Activated naive CD8-positive, alpha-beta T cell treated with anti-CD3 and anti-CD28 coated beads for 36 hours (primary cell): ENCODE measurements at places on chromosomes 12 and 14.

GRCh38 chr12:109725321-109726105 lies 11.9 kb downstream of the FAM222A start:
- DNase-seq, result no peak

GRCh38 chr12:48358937-48359513 lies 8.3 kb upstream of the ZNF641 start:
- DNase-seq, result no peak

- no peak for DNase-seq
Measured at GRCh38 chr12:104411826-104412641, 44.7 kb upstream of the CHST11 start.

DNA sequence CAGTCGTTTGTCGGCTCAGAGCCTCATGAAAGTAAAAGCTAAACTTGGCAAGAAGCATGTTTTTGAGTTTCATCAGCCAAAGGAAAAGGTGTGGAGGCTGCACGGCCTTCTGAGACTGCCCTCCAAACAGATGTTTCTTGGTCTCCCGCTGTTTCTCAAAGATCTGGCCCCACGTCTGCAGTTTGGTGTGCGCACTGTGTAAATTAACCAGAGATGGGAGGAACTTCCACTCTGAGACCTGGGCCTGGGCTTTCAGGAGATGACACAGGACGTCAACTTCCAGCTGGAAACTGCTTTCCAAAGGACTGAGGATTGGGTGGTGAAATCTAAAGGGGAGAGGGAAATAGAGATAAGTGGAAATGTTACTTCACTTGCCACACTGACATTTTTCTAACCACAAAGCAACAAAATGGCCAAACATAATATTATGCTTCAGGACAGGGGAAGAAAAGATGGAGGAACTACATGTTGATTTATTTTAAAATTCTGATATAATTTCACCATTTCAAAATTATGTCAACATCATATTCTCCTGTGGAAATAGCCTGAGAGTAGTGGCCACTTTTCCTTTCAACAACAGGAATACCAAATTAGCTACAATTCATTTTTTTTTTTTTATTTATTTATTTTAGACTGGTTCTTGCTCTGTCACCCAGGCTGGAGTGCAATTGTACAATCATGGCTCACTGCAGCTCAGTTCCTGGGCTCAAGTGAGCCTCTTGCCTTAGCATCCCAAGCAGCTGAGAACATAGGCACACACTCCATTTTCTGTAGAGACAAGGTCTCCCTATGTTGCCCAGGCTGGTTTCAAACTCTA lies 27.6 kb downstream of the KICS2 start:
- DNase-seq, result no peak

- DNase-seq, result no peak
Measured at GRCh38 chr12:76346236-76346635, 2.0 kb downstream of the BBS10 start.

DNA sequence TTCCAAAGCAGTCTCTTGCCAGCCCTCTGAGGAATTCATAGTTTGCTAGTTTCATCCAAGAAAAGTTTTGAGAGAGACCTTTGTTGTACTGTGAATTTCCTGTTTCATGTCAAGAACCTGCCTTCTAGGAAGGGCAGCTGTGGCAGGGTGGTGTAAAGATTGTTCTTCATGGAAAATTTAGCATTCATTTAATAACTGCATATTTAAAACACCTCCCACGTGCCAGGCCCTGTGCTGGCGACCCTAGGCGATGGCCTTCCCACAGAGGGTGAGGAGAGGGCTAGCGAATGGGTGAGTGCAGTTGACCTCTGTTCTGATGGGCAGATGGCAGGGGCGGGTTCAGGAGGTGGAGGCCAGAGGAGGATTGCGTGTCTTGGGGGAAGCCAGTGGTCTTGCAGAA lies 43.2 kb downstream of the MLXIP start:
- no peak for DNase-seq

DNA sequence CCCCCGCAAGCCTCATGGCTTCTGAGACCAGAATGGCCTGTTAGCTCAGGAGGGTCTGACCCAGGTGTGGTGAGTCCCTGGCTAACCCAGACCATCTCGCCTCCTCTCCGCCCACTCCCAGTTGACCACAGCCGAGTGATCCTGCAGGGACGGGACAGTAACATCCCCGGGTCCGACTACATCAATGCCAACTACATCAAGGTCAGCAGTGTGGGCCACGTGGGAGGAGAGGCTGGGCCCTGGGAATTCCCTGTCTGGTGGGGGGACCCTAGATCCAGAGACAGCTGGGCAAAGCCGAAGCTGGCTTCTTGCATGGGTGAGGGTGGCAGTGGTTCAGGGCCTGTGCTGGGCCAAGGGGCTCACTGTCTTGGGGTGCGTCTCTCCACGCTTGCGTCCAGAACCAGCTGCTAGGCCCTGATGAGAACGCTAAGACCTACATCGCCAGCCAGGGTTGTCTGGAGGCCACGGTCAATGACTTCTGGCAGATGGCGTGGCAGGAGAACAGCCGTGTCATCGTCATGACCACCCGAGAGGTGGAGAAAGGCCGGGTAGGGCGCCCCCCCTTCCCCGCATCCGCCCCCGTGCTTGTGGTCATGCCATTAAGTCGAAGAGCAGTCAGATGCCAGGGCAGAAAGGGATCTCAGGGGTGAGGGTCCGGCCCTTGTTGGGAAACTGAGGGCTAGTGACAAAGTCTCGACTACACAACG lies 5.0 kb downstream of the PTPN6 start:
- DNase-seq, result no peak
